Amniotic stem cell (primary cell): ENCODE measurements at places on chromosomes 7 and 10.

DNA sequence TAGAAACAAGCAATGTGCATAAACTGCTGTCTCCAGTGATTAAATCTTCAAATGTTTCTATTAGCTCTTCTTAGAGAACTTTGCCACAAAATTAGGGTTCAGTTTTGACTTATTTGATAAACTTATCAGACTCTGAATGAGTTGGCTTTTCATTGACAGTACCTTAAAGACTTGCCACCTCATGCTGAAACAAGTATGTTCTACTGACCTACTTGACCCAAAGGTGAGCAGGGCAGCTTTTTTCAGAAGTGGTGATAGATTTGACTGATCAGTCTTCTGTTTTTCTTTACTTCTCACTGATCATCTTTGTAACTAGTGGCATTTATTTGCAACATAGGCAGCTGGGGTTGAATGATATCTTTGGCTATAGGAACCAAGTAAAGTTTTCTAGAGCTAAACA, 7.8 kb downstream of the ZNF277 start:
- no peak for DNase-seq

GRCh38 chr10:12358863-12359564, 9.7 kb downstream of the CAMK1D start:
- DNase-seq, result no peak

DNA sequence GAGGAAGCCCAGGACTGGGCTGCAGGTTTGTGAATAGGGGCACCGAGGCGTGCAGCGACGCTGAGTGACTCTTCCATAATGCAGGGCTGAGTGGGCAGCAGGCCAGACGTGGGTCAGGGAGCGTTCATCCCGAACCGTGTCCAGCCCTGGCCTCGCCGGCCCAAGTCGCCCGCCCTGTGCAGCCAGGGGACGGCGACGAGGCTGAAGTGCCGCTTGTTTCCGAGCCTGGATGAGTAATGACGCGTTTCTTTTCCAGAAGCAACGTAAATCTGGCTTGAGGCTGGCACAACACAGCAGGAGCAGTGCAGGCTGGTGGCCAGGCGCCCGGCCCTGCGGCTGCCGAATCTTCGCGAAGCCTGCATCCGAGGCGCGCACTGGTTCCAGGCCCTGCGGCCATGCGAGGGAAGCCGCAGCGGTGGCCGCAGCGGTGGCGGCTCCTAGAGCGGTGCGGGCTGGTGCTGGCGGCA, 74.0 kb upstream of the SEC61G start:
- no peak for DNase-seq

- DNase-seq, result no peak
Measured at GRCh38 chr7:142391191-142391992, 133.5 kb upstream of the PRSS58 start.

DNA sequence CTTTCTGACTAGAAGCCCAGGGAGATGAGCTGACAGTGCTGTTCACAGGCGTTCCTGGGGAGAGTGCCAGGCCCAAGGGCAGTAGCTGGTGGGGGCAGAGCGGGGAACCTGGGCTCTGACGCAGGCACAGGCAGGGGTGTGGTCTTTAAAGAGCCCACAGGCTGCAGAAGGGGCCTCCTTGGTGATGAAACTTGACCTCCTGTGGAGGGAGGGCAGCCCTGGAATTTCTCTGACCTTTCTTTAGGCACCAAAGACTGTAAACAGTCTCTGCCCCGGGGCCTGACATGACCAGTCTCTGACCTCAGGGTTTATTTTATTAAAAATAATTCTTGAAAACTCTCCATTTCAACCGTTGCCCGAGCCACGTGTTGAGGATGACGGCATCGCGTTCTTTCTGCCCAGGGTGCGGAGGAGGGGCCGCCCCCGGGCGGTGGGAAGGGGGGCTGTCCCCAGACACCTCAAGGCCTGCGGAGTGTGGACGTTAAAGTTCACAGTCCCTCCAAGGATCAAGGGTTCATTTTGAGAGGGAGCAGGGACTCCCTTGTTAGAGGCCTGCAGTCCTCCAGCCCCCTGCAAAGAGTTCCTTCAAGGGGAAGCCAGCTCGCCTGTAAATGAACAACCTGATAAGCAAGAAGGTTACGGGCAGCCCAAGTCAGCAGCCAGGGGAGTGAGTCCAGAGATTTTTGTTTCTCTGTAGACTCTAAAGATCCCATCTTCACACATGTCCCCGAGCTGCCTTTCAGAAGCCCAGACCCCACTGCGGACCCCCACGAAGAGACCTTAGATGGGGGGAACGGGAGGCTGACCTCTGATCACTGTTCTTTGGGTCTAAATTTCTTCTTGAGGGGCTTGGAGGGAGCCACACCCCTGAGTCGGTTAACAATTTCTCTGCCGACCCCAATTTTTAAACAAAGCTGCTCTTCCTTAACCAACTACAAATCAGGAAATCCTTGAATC, 128.9 kb downstream of the VIPR2 start:
- no peak for DNase-seq

DNA sequence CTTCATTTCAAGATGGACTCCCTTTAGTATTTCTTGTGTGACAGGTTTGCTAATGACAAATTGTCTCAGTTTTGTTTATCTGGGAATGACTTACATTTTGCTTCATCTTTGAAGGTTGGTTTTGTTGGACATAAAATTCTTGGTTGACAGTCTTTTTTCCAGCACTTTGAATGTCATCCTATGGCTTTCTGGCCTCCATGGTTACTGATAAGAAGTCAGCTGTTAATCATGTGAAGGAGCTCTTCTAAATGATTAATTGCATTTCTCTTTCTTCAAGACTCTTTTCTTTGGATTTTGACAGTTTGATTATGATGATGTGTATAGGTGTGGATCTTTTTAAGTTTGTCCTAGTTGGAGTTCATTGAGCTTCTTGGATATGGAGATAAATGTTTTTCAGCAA, 26.9 kb upstream of the HHEX start:
- no peak for DNase-seq

- DNase-seq, result no peak
Measured at GRCh38 chr10:113858541-113858940, 4.1 kb downstream of the NHLRC2 start.

DNA sequence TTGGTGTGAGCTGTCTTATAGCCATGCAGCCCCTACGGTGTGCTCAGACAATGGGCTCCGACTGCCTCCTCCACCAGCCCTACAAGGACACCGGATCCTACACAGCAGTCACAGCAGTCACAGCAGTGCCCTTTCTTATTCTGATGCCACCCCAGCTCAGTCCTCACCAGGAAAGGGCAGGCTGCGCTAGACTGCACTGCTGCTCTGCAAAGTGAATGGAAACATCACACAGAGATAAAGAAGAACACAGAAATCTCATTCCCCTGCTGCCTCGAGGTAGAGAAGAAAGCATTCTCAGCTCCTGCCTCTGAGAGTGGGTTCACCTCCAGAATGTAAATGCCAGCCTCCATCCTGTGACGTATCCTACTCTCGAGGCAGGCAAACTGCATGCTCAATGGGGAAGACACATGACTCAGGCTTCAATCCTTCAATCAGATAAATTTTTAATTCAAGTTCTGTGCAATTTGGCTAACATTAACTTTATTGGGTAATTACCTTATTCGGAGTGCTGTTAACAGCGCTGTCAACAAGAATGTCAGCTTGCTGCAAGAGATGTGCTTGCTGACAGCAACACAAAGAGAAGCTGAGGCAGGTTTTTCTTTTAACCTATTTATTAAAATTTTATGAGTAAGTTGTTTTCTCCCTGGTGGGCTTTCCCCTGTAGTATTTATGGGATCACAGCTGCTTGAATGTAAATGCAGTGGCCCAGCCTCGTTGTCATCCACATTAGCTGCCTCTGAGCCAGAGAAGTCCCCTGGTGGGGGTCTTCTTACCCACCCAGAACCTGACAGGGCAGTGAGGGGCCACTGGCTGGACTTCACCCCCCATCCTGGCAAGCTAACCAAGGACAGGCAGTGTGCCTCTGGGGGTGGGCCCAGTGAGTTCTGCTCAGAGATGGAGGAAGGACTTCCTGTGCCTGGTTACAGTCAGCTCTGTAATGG, 241.3 kb upstream of the KMT2E start:
- DNase-seq, result no peak

- DNase-seq, result no peak
Measured at GRCh38 chr7:98722402-98722801, 105.3 kb downstream of the NPTX2 start.
